ENCODE measurements at places on chromosomes 4 and X. TPM values are rescaled to one million over a fixed set of nuclear protein-coding genes. Genes with fewer than 3 reads are reported as not detected.
A peak's percentile ranks its signal among the peaks of the same experiment; 100 is the strongest.

GPAT3 gene
- total RNA-seq: not detected

SLC38A5 gene
- not detected for total RNA-seq

TCEAL6 gene
- total RNA-seq: not detected

C1QTNF7 gene
- total RNA-seq: not detected

POU3F4 gene
- total RNA-seq: not detected

DCAF12L1 gene
- not detected for total RNA-seq

SPRY1 gene
- 51.7 TPM for total RNA-seq

SHOX gene
- total RNA-seq: 0.21 TPM

MAGEA1 gene
- not detected for total RNA-seq

COL4A6 gene
- total RNA-seq: 36.9 TPM

DMRTC1 gene
- total RNA-seq: not detected

PLP1 gene
- total RNA-seq: 0.32 TPM

GRCh38 chrX:154401045-154401799 lies 3.0 kb downstream of the RPL10 start:
- H3K27me3 ChIP-seq: no peaks in the 10 kb centered on the region
- peaks cover 15% of the 10 kb centered on the region for H3K4me1 ChIP-seq
- DNase-seq: no peak
- peak overlapping the region; percentile 23 for H3K27ac ChIP-seq
- peak overlapping the region; percentile 10 for H3K4me3 ChIP-seq
- peaks cover 15% of the 10 kb centered on the region for H3K36me3 ChIP-seq

DNA sequence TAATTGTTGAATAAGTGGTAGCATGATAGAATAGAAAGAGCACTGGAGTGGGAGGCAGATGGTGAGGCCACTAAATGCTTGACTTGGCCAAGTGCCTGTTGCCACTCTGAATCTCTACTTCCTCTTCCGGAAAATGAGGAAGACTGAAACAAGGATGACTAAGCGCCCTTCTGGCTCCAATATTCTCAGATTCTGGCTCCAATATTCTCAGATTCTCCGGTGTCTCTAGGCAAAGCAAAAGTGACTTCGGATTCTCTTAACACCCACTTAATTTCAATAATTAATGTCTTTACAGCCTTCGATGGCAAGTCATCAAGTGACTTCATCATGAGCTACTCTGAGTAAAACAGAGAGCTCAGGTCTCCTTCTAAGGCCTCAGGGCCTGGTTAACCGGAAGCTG lies 402.2 kb upstream of the FGF13 start:
- DNase-seq: no peak
- H3K36me3 ChIP-seq: no peaks in the 10 kb centered on the region
- no peaks in the 10 kb centered on the region for H3K27me3 ChIP-seq

DNA sequence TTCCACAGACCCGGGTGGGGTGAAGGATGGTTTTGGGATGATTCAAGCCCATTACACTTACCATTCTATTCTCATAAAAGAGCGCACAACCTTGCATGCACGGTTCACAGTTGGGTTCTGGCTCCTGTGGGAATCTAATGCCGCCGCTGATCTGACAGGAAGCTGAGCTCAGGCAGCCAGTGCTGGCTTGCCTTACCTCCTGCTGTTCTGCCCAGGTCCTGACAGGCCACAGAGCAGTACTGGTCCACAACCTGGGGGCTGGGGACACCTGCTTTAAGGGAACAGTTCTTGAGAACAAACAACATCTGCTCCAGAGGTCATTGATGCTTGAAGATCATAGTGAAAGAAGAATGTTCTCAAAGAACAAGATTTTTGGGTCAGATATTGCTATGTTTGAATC lies 8.0 kb upstream of the HS3ST1 start:
- no peaks in the 10 kb centered on the region for H3K36me3 ChIP-seq
- no peaks in the 10 kb centered on the region for H3K4me1 ChIP-seq
- no peak overlapping the region for H3K27ac ChIP-seq
- H3K4me3 ChIP-seq: no peak overlapping the region

DNA sequence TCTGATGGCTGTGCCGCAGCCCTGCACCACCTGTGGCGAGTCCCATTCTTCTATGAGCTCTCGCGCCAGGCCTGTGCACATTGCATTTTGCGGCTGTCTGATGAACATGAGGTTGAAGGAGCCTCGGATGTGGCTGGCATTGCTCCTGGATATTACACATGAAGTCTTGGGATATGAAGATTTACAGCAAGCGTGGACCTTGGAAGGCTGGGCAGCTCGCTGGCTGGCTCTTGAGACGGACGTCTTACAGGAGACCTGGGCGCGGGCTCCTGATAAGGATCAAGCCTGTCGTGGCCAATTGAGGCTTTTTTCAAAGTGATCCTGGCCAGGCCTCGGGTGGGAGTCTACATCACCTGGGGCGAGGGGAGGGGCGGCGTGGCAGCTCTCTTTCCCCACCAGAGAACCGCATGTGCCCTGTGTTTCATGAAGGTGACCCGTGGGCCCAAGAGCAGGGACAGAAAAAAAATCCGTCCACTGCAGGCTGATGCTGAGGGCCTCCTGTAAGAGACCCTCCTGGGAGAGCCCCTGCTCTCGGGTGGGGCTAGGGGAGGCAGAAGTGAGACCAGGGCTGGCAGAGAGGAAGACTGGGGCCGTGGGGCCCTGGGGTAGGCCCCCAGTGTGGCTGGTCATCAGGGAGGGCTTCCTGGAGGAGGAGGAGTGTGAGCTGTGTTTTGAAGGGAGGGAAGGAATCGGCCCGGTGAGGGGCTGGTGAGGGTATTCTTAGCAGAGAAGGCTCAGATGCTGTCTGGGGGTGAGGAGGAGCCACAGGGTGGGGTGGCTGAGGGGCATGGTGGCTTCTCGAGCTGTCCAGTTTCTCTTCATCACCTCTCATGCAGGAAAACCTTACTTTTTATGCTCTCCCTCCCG lies 23.6 kb downstream of the CPZ start:
- no peaks in the 10 kb centered on the region for H3K36me3 ChIP-seq
- H3K27ac ChIP-seq: no peak overlapping the region
- DNase-seq: no peak
- H3K4me3 ChIP-seq: no peak overlapping the region
- no peaks in the 10 kb centered on the region for H3K27me3 ChIP-seq
- H3K4me1 ChIP-seq: no peaks in the 10 kb centered on the region

- H3K36me3 ChIP-seq: no peaks in the 10 kb centered on the region
- DNase-seq: no peak
- H3K4me3 ChIP-seq: no peak overlapping the region
- no peak overlapping the region for H3K27ac ChIP-seq
These were observed 402.4 kb downstream of the PACRGL start for GRCh38 chr4:21102667-21103066.

- peaks cover 20% of the 10 kb centered on the region for H3K4me1 ChIP-seq
- no peak overlapping the region for H3K4me3 ChIP-seq
- no peaks in the 10 kb centered on the region for H3K36me3 ChIP-seq
- H3K27ac ChIP-seq: peak overlapping the region; percentile 6
These were observed 57.8 kb upstream of the ADGRA3 start for GRCh38 chr4:22573641-22574040.

GRCh38 chr4:81256059-81256970 lies 41.3 kb upstream of the PRKG2 start:
- H3K27ac ChIP-seq: peak overlapping the region; percentile 31
- H3K4me1 ChIP-seq: peaks cover 19% of the 10 kb centered on the region
- no peak for DNase-seq
- no peaks in the 10 kb centered on the region for H3K36me3 ChIP-seq

GRCh38 chrX:11215191-11215921 lies 77.9 kb upstream of the AMELX start:
- H3K4me1 ChIP-seq: no peaks in the 10 kb centered on the region
- no peak overlapping the region for H3K27ac ChIP-seq
- no peak for DNase-seq
- H3K4me3 ChIP-seq: no peak overlapping the region
- no peaks in the 10 kb centered on the region for H3K36me3 ChIP-seq
- no peaks in the 10 kb centered on the region for H3K27me3 ChIP-seq

GRCh38 chr4:97752599-97752998 lies 390.7 kb downstream of the STPG2 start:
- no peaks in the 10 kb centered on the region for H3K36me3 ChIP-seq
- DNase-seq: no peak
- no peaks in the 10 kb centered on the region for H3K27me3 ChIP-seq
- no peak overlapping the region for H3K27ac ChIP-seq

DNA sequence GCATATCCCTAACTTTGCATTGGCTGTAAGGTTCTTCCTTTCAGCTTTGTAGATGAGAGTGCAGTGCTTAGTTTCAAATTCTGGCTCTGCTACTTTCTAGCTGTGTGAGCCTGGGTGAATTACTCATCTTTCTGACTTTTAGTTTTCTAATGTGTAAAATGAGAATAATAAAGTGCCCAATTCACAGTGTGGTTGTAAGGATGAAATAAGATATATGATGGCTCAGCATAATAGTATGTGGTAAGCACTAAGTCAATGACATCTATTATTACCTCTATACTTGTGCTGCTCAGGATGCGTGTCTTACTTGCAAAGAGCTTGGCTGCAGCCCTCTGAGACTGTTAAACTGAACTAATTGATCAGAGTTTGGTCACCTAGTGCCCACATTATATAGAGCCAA lies 30.6 kb upstream of the ETNPPL start:
- H3K36me3 ChIP-seq: no peaks in the 10 kb centered on the region
- DNase-seq: no peak
- H3K4me3 ChIP-seq: no peak overlapping the region
- H3K27ac ChIP-seq: no peak overlapping the region

DNA sequence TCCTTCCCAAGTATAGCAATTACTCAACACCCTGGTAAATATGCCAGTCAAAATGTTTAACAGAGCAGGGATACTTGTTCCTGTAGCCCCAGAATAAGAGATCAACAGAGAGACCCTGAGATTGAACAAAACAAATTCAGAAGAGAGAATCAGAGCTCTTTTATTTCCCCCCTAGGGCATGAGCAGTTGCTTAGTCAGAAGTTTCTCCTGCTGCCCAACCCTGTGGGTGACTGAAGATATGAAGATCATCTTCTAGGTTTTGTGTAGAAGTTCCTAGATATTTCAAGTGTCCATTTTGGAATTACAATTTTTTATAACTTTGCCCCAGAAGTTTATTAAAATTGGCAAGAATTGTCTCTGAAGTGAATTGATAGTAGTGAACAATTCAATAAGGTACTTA lies 59.1 kb upstream of the RXFP1 start:
- H3K36me3 ChIP-seq: no peaks in the 10 kb centered on the region
- no peak for DNase-seq
- H3K4me3 ChIP-seq: no peak overlapping the region
- H3K27me3 ChIP-seq: peaks cover 22% of the 10 kb centered on the region

DNA sequence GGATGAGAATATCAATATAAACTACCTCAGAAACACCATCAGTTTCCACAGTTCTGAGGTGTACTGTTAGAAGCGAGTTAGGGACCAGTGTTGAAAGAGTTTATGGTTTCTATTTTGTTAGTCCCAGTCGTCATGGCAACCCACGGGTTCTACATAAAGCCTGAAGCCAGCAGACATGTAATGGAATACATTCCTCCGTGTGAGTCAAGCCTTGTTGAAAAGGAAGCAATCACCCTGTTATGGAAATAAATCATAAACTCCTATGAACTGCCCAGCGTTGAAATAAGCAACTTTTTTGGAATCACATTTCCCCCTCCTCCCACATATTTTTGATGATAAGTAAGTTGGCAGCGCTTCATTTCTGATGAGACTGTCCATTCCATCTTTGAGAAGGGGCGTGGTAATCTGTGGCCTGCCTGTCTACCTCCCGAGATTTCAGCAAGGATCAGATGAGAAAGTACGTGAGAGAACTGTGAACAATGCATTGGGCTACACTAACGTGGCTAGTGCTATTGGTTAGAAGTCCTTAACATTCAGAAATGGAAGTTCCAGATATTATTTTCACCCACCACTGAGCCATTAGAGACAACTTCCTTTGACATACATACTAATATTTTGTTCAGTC lies 40.4 kb upstream of the PDHA1 start:
- peaks cover 3% of the 10 kb centered on the region for H3K27me3 ChIP-seq
- no peak for DNase-seq
- no peak overlapping the region for H3K4me3 ChIP-seq
- H3K27ac ChIP-seq: peak overlapping the region; percentile 14

DNA sequence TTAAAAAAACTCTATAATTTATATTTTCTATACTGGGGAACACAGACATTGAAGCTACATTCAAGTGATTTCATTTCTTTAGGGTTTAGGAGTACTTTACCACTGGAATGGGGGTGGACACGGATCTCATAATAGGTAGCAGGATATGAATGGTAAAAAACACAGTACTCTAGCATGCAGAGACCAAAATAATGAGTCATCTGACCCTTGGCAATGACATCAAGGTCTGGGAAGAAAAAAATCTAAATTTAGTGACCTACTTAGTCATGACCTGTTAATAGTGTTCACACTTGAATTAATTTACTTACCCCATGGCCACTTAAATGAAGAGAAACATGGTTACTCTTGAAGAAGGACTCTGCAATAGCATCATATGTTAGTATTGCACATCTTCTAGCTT lies 187.9 kb downstream of the EPHA5 start:
- peaks cover 11% of the 10 kb centered on the region for H3K4me1 ChIP-seq
- no peak overlapping the region for H3K4me3 ChIP-seq
- H3K36me3 ChIP-seq: peaks cover 48% of the 10 kb centered on the region
- no peak for DNase-seq
- H3K27me3 ChIP-seq: no peaks in the 10 kb centered on the region

- no peak for DNase-seq
- peaks cover 5% of the 10 kb centered on the region for H3K4me1 ChIP-seq
- H3K27me3 ChIP-seq: no peaks in the 10 kb centered on the region
- H3K27ac ChIP-seq: no peak overlapping the region
These were observed 11.0 kb upstream of the ODAPH start for GRCh38 chr4:75544870-75545269.

- H3K27me3 ChIP-seq: no peaks in the 10 kb centered on the region
- H3K36me3 ChIP-seq: no peaks in the 10 kb centered on the region
- H3K4me3 ChIP-seq: no peak overlapping the region
- H3K27ac ChIP-seq: peak overlapping the region; percentile 41
- no peak for DNase-seq
These were observed 64.1 kb upstream of the TENM3 start for GRCh38 chr4:182179105-182179504.

- no peaks in the 10 kb centered on the region for H3K4me1 ChIP-seq
- no peak overlapping the region for H3K27ac ChIP-seq
- DNase-seq: no peak
These were observed 212.3 kb upstream of the BCOR start for GRCh38 chrX:40310016-40310415.

DNA sequence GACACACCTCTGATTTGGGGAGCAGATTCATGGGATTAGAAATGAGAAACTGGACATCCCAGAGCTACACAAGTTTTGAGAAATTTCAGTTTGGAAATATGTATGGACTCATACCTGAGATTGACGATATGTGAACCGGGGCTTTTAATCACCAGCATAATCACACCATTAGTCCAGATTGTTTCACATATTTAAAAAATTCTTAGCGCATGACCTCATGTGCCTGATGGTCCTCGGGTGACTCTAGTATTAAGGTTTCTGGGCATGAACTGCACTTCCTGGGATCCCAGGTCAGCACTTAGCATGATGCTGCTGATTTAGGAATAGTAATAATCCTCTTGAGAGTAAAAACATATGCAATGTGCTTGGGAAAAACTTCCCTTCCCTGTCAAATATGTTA lies 91.9 kb upstream of the BCOR start:
- no peak overlapping the region for H3K27ac ChIP-seq
- DNase-seq: no peak
- H3K4me1 ChIP-seq: peaks cover 12% of the 10 kb centered on the region
- no peak overlapping the region for H3K4me3 ChIP-seq

GRCh38 chr4:87566276-87566675 lies 37.1 kb upstream of the SPARCL1 start:
- DNase-seq: no peak
- H3K27me3 ChIP-seq: peaks cover 3% of the 10 kb centered on the region
- H3K27ac ChIP-seq: no peak overlapping the region
